ENCODE measurements at places on chromosomes 1 and 21. TPM values are rescaled to one million over a fixed set of nuclear protein-coding genes. Genes with fewer than 3 reads are reported as not detected.

DNA sequence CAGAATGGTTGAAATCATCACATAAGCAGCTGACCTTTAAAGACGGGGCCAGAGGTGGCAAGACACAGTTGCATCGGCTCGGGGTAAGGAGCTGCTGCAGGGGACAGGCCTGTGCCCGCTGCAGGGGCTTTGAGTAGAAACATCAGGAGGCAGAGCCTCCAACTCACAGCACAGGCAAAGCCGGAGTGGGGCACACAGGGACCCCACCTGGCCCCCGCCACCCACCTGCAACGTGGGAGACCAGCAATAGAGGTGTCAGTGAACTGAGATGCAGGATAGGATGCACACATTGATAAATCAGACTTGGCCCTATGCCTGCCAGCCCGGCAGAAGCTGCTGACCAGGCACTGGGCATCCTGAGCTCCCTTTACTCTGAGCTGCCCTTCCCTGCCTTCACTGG, 257.2 kb downstream of the NPHP4 start:
- no peak for DNase-seq

- no peak for DNase-seq
These were observed 28.6 kb downstream of the KAZN start for GRCh38 chr1:14626869-14627607.

DNA sequence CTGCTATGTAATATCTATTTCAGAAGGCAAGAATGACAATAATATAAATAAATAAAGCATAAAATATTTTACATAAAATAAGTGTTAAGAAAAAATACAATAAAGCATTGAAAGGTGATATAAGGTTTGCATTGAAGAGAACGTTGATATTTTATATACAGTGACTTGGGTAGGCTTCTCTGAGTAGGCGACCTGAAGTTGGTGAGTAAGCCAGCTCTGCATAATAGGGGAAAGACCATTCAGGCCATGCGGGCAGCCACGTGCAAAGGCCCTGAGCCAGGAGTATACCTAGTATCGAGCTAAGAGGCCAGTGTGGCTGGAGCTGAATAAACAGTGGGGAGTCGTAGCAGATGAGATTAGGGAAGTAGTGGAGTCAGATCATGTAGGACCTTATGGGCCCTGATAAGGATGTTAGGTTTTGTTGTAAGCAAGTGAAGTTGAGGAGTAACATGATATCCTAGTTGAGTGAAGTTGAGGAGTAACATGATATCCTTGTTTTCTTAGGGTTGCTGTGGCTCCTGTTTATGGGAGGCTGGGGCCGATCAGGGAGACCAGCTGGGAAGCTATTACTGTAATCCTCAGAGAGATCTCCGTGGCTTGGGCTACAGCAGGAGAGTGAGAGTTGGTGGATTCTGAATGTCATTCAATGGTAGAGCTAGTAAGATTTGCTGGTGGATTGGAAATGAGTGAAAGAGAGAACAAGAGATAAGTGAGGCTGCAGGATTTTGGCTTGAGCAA, 22.0 kb downstream of the KCNK1 start:
- peak; percentile 0 for DNase-seq

The AGO3 gene
- 12.8 TPM for total RNA-seq

The AGO1 gene
- total RNA-seq = 9.6 TPM

DNA sequence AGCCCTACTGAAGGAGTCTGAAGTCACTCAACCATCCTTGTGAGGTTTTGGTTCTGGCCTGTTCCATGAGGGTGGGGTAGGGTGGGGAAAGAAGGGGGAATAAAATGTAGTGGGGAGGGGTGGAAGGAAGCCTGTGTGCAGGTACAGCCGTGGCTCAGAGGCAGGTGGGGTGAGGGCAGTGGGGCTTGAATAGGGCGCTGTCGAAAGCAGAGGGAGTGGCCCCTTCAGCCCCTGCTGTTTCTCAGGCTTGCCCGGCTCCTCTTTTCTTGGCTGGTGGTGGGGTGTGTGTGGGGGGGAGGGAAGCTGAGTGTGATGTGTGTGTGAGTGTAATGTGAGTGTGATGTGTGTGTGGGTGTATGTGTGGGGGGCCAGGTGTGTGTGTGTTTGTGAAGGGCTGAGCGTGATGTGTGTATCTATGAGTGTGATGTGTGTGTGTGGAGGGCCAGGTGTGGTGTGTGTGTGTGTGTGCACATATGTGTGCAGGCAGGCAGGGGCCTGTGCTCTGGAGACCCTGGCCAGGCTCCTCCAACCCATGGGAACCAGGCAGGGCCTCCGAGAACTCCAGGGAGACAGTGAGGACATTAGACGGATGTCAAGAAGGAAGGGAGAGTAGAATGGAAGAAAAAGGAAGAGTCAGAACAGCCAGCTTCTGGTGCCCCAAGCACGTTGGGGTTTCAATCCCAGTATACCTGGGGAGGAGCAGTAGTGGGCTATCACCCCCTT, 9.0 kb downstream of the SOX13 start:
- no peak for DNase-seq

The SLAMF1 gene
- not detected for total RNA-seq

The NEK2 gene
- 0.16 TPM for total RNA-seq

The CORT gene
- total RNA-seq = not detected

The DDAH1 gene
- 18.1 TPM for total RNA-seq

All from myocyte (in vitro differentiated cells).